Coronary artery (tissue), 2 donors: ENCODE measurements at places on chromosomes 4 and X.

DNA sequence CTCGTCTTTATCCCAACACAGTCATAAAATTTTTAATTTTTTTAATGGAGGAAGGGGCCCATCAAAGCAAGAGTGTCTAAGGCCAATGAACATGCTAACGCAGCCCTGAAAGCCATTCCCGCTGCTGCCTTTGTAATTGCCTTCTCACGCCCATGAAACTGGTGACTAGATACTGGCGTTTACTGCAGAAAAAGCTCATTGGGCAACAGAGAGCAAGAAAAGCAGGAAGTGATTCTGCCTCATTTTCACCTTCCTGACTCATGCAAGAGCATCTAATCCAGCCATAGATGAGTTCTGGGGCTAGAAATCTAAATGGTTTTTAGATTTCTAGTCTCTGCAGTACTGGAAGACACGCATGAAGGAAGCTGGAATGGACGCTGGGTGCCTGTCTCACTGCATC, 72.5 kb downstream of the ANXA3 start:
- DNase-seq: no peak

DNA sequence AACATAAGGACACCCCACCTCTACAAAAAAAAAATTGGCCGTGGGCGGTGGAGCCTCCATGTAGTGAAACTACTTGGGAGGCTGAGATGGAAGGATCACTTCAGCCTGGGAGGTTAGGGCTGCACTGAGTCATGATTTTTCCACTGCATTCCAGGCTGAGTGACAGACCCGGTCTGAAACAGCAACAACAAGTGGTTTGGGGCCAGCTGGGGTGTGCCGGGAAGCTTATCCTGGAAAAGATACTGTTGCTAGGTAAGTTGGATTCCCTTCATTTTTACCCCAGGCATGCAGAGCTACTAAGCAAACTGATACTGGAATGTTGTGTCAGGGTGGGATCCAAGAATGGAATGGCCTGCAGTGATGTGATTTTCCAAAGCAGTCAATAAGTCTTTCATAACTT, 57.0 kb downstream of the XAGE2 start:
- DNase-seq: no peak

GRCh38 chr4:163414275-163414674, 59.3 kb downstream of the TKTL2 start:
- DNase-seq: no peak

DNA sequence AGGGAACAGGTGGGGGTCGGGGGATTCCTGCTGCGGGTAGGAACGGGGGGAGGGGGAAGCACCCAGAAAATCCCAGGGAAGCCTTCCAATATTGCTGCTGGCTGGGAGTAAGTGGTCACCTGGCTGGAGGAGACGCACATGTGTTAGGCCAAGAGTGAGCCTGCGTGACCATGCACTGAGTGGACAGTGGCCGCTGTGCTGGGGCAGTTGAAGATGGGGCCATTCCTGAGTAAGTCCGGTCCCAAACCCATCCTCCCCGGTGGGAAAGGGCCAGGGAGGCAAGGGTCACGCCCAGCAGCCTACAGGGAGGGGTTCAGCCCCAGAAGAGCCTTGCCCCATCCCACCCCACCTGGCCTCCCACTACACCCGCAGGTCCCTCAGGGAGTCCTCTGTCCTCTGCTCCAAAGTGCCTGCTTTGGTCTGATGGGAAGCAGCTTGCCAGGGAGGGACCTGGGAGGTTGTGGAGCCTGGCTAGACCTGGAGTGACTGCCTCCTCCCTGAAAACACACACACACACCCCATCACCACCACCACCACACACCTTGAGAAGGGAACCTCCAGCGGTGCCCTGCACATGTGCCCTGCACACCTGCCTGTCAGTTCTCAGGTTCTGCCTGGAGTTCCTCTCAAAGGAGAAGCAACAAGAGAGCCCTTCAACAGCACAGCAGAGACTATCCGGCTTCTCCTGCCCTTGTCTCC, 6.1 kb downstream of the L1CAM start:
- no peak for DNase-seq

DNA sequence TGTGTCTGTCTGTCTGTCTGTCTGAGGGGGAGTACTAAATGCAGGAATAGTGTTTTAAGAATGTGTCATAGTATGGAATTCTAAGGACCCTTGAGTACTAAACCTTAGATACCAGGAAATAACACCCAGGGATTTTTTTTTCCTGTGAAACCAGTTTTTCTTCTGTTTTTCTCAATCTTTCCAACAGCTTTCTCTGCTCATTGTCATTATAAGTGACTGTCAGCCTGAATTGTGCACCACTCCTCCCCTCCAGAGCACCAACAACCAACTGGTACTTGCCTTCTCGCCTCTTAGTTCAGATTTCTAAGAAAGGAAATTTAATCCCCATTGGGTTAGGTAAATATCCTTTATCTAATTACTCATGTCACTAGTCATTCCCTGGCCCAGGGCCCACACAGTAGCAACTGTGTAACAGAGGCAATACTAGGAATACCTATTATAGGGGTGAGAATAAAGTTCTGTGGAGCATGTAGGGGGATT, 320.6 kb downstream of the ADGRL3 start:
- no peak for DNase-seq

DNA sequence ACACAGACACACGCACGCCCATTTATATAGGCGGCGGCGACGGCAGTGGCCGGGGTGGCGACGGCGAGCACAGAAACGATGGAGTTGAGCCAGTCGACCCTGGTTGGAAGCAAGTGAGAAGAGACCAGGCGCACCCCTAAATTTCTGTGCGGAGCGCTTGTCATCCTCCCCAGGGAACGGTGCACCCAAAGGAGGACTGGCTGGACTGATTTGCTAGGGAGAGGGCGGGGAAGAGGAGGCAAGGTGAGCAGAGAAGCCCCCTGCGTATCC, 302 bp downstream of the NHS start:
- no peak for DNase-seq

- no peak for DNase-seq
These were observed 21.2 kb upstream of the UGT8 start for GRCh38 chr4:114577386-114577785.

DNA sequence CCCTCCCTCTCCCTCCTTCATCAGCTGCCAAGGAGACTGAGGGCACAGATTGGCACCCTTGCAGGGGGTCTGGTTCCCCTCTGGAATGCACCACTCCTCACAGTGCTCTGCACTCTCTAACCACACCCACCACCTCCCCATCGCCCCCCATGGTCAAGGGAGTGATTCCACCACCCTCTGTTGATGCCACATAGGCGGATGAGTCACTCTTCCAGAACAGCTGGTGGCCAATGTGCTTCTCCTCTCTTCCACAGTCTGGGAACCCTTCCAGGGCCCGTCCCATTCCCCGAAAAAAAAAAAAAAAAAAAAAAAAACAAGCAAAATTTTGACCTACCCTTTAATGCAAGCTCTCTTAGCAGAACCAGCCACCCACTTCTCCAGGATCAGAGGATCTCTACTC, 341.3 kb upstream of the KLF3 start:
- DNase-seq: no peak

DNA sequence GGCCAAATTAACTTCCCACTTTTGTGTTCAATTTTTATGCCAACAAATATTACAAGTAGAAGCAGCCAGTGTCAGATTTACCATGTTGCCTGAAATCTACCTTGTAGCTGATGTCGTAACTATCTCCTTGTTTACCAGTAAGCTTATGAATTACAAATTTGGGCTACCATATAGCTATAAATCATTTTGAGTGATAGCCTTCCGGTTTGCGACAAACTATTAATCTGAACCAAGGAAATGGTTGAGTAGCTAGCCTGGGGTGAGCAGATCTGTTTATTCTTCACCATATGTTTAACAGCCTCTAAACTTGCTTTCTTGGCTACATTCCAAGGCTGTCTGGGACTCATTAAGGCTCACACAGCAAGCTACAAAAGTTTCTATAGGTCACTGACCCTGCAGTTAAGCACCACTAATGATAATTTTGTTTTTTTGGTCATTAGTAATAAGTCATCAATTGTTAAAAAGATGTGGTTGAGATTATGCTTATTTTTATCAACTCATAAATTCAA, 218.7 kb upstream of the SPOCK3 start:
- no peak for DNase-seq

DNA sequence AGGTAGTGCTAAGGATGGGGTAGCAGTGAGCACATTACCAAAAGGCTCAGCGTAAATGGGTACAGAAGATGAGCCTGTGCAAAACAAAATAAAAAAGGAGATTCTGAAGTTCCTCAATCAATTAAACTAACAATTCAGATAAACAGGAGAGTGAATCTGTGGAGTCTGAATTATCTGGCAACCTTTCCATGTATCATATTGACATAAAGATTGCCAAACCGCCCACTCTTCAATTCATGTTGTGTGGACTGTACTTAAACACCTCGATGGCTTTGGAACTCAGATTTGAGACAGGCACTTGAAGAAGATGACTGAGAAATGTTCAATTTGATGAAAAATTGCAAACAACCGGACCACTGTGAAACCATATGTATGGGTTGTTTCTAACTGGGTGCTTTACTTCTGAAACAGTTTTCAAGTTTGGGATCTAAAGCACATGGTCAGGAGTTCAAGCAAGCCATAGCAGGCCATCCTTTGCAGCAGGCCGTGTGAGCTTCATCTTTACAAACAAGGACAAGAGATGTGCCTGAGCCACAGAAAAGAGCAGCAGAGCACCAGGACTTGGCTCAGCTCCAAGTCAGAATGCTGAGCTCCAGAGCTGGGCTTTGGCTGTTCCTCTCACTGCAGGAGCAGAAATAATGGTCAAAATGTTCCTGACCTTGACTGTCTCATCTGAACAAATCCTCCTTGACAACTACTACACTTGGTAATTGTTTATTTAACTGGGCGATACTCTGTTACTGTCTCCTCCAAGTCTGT, 108.1 kb downstream of the MGST2 start:
- no peak for DNase-seq

- peak; percentile 66 for DNase-seq
These were observed 102.0 kb downstream of the RTL5 start for GRCh38 chrX:72029483-72030411.

GRCh38 chr4:101211146-101211553, 136.2 kb downstream of the PPP3CA start:
- no peak for DNase-seq

- no peak for DNase-seq
These were observed 68.1 kb downstream of the DRD5 start for GRCh38 chr4:9849538-9849920.

- no peak for DNase-seq
These were observed 47.0 kb upstream of the NKAP start for GRCh38 chrX:119990556-119991004.

DNA sequence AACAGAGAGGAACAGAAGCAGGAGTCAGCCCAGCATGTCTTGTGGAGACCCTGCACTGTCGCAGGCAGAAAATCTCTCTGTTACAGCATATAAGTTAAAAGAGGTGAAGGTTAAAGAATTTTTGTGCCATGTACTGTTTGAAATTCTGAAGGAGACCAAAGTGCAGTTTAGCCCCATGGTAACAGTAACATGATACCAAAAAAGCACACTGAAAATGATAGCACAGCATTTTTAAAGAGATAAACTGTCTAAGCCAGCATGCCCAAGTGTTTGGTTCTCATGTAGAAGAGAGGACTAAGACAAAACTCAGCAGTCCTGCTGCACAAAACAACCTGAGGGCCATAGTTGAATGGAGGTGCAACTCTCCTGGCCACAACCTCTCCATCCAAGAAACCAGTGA, 41.9 kb upstream of the PARM1 start:
- DNase-seq: no peak

- DNase-seq: no peak
These were observed 110.7 kb downstream of the ARAP2 start for GRCh38 chr4:36133658-36134057.

DNA sequence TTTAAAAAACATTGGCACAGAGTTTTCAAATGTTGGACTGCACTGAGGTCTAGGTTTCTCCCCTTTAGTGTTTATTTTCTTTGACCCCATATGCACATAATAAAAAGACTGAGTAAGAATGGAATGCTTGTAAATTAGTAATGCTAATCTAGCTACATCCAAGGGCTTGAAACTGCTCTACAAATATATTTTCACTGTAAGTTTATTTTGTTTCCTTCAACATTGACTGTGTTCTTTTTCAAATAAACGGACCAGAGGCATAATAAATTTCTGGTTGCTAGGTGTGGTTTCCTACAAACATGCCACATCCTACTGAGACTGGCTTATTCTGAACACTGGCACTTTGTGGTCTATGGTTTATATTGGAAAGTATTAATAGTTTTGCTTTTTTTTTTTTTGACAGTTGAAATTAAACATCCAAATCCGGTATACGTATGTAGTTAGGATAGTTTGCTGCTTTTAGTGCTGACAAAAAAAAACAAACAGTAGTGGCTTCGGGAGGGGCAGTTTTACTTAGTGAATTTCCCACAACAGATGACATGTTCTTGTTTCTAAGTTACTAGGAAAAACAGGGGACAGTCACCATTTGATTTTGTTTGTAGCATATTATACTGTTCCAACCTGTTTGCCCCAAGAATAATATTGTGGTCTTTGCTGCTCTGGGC, 13.2 kb downstream of the CA5B start:
- DNase-seq: no peak

GRCh38 chr4:8439914-8440491, 520 bp downstream of the ACOX3 start:
- DNase-seq: no peak

- DNase-seq: no peak
These were observed 81.3 kb upstream of the LIMCH1 start for GRCh38 chr4:41456559-41457101.

DNA sequence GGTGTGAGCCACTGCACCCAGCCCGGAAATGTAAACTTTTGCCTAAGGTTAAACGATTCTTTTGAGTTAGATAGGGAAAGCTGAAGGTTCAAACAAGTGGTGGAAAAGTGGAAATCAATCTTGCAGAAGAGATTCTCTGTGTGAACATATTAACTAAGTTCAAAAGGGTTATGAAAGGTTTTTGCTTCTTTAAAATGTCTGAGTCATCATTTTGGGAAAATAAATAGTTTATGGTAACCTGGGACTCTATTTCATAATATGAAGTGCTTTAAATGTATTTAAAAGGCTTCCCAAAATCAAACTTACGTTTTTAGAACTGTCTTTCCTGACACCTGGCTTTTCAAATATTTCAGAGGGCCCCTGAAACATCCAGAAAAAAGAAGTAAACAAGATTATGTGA, 73.6 kb upstream of the MID1IP1 start:
- DNase-seq: no peak

DNA sequence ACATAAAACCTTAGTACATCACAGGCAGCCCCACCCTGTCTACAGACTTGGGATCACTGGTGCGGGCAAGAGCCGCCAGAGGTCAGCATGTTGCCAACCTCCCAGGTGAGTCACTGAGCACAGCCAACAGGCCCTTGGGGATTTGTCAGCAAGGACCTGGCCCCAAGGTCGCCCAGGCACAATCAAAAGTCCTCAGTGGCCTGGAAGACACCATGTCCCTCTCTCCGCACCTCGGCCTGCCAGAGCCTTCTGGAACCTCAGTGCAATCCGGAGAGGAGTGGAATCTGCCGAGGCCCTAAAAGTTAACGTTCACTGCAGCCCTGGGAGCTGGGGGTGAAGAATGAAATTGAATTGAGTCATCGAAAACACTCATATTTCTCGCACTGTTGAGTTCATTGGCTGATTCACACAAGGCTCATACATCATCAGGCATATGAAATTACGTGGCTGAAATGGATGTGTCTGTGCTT, 74.3 kb downstream of the WFS1 start:
- DNase-seq: no peak

GRCh38 chr4:183765251-183765911, 106.3 kb downstream of the TRAPPC11 start:
- DNase-seq: no peak

- DNase-seq: no peak
These were observed 1283.4 kb downstream of the PCDH7 start for GRCh38 chr4:32003548-32003947.
